ENCODE measurements at places on chromosomes 4 and X.

DNA sequence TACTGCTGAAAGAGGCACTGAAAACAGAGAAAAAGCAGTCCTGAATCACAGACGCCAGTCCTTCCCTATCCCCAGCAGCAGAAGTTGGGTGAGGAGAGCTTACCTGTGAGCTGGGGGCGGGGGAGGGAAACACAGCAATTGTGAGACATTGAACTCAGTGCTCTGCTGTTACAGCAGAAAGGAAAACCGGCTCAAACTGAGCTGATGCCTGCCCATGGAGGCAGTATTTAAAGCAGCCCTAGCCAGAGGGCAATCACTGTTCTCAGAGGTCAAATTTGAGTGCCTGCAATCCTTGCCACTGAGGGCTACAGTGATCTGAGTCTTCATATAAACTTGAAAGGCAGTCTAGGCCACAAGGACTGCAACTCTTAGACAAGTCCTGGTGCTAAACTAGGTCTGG, 220.7 kb downstream of the GRXCR1 start:
- DNase-seq: no peak

DNA sequence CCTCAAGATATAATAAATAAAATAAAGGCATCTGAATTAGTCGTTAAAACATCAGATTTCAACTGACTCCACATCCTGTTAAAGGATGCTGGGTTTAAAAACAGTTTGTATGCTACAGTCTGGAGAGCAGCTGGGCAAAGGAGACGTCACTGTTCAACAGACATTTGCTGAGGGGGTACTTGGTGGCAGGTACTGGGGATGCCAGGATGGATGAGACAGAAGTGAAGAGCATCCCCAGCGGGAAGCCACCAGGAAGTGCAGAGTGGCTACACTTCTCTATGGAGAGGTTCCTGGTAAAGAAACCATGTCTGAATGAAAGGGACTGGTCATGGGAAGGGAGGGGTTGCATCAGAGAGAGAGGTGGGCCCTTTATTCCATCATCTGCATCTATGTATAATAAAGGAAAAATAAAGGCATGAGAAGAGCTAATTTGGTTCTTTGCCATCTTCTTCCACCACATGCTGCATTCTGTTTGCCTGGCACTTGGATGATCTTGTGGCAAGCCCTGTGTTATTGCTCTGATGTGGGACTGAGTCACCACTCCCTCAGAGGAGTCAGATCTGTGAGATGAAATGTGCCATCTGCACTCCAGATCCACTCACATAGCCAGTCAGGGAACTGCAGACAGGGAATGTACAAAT, 145.0 kb downstream of the SOWAHB start:
- DNase-seq: peak; percentile 93

DNA sequence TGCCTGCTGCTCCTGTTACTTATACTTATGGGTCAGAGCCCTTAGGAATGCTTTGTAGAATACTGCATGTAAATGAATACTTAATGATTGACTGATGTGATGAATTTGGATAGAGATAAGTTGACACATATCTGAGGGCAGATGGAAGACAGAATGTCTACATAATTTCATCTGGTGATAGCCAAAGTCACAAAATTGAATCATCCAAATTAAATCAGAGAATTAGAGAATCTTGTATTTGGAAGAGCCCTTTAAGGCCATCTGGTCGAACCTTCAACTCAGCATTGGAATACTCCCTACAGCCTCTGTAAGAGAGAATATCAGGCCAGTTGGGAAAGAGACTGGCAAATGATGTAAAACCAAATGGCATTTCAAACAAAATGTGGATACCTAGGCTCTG, 944.8 kb downstream of the RPA4 start:
- no peak for DNase-seq

DNA sequence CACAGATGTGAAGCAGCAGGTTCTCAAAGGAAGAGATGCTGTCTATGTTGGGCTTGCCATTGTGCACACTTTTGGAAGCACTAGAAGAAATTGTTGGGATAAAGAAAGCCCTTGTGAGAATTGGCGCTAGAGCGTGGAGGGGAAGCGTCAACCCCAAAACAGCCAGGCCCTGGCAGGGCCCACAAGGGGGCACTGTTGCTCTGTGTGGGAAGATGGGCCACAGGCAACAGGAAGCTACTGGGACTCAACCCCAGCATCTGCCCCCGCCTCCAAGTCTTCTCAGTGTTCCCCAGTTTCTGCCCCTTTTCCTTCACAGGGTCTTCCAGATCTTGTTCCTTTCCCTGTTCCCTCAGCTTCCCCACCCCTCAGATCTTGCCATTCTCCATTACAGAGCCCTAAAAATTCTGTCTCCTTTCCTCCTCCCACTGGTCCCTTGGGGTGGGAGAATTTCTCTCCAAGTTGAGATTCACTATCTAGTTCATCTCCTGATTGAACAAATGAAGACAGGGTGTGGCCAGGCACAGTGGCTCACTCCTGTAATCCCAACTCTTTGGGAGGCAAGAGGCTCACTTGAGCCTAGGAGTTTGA, 85.5 kb downstream of the STARD8 start:
- peak; percentile 1 for DNase-seq

DNA sequence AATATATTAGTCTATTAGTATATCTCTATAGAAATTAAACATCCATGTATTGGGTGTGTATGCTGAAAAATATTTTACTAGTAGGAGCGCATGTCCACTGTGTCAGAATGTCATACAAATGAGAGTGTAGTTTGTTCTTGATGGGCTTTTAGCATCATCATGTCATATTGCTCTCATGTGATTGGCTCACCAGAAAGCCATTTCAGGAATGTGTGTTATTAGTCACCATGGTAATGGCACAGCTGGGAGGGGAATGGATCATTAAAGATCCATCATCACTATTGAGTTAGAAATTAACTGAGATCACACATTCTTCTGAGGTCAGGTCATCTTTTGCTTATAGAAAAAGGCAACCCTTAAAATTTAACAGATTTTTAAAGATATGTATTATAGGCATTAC, 77.3 kb downstream of the PHEX start:
- DNase-seq: no peak

DNA sequence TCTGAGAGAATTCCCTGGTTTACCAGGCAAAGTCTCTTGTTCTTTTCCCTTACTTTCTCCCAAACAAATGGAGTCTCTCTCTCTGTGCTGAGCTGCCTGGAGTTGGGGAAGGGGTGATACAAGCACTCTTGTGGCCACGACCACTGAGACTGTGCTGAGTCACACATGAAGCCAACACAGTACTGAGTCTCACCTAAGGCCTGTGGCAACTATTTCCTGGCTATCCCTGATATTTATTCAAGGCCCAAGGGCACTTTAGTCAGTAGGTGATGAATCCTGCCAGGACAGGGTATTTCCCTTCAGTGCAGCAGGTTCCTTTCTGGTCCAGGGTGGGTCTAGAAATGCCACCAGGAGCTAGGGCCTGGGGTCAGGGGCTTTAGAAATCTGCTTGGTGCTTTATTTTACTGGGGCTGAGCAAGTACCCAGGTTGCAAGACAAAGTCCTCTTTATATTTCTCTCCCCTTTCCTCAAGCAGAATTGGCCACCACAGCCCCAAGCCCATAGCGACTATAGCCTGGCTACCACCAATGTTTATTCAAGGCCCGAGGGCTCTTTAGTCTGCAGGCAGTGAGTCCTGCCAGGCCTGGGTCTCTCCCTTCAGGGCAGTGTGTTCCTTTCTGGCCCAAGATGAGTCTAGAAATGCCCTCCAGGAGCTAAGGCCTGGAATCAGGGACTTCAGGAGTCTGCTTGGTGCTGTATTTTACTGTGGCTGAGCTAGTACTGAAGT, 10.5 kb downstream of the ARL13A start:
- DNase-seq: no peak

DNA sequence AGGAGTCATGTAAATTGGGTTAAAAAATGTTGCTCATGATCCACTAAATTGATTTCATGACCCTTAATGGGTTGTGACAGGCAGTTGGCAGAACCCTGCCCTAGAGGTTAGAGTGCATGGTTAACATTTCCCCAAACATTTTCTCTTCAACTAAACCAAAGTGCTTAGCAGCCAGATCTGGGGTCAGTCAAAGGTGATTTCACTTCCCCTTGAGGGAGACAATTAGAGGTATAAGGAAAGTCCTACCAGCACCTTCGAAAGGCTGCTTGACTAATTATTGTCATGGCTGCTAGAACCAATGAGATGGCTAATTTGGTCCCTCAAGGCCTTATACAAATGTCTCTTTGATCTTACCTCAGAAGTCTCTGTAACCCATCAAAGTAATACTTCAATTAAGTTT, 30.9 kb upstream of the INTS6L start:
- no peak for DNase-seq

- DNase-seq: no peak
These were observed 293.2 kb upstream of the LCORL start for GRCh38 chr4:18314731-18315130.

- no peak for DNase-seq
These were observed 43.3 kb upstream of the GPR173 start for GRCh38 chrX:53005327-53005726.

GRCh38 chr4:8741513-8742226, 130.0 kb downstream of the HMX1 start:
- no peak for DNase-seq

DNA sequence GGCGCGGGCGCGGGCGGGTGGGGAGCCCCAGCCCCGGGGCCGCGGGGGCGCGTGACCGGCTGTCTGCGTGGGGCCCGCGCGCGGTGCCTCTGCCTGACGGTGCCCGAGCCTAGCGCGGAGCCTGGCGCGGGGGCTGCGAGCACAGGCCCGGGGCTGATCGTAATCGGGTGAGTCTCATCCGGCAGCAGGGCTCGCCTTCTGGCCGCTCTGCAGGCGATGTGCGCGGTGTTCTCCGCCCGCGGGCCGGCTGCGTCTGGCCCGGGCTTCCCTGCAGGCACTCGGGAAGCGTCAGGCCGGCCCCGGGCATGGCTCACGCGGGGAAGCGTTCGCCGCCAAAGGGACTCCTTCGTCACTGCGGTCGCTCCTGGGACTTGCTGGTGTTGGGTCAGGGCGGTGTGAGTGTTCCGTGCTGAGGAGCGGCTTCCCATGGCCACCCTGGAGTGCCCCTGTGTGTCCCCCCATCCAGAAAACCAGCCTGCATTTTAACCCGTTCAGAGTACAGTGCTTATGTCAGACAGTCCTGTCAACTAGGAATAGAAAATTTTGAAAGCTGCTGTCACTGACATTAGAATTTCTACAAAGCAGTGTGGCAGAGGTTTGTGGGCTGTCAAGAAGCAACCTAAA, 40.6 kb downstream of the FAM149A start:
- no peak for DNase-seq

GRCh38 chr4:36737691-36738090, 456.3 kb downstream of the DTHD1 start:
- DNase-seq: no peak

DNA sequence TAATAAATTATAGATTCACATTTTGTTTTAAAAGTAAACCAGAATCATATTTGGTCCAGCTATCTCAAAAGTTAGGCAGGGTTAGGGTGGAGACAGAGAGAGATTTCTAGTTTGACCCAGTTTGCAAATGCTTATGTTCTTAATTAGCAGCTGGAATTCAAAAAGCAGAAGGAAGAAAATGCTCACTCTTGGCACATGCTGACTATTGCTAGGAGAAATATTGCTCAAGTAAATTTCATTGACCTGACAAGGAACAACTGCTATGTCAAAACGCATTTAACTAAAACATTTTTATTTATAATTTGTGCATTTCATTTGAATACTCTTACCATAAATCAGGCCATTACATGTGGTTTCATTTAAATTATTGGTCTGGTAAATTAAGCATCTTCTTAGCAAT, 131.8 kb downstream of the GLRA3 start:
- peak; percentile 89 for DNase-seq

- DNase-seq: no peak
These were observed 18.4 kb upstream of the FRAS1 start for GRCh38 chr4:78038704-78039103.

DNA sequence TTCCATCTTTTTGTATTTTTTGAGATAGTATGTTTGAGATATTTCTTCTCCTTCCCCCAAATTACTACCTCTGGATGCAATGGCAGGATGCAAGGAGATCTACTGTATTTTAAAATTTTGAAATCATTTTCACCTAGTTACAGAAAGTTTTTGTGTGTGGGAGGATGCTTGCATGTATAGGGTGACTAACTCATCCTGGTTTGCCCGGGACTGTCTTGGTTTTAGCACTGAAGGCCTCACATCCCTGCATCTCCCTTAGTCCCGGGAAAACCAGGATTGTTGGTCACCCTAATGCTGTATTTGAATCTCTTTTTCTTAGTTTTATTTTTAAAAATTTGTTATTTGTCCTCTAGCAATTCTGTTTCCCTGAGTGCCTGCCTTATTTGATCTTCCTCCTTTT, 12.1 kb downstream of the SUPT20HL2 start:
- DNase-seq: no peak

DNA sequence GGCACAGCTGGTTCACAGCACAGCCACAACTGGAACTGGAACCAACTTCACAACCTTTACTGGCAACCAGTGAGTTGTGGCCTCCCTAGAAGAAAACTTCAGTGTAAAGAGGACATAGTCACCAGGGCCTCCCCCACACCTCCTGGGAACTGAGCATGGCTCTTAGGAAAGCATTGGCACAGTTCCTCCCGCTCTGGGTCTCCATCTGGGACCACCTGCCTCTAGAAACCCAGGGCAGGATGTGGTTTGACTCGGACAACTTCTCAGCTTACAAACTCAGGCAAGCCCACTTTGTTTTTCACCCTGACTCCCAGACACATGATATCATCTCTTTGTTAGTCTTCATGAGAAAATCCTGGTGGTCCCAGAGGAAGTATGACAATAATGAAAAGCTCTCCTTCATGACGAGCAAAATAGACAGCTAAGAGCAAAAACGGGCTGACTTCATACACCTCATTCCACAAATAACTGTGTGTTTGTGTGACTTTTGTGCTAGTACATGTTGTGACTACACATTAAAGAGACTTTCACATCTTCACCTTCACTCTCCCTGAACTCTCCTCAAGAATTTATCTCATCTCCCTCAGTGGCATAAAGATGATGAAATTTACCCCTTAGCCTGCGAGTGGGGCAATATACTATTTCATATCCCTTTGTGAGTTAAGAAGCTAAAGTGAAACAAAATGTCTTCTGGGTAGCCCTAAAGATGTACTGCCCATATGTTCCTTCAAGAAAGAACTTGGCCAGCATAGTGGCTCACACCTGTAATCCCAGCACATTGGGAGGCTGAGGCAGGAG, 75.4 kb downstream of the SH3KBP1 start:
- no peak for DNase-seq

GRCh38 chr4:87073199-87074120, 138.6 kb downstream of the AFF1 start:
- DNase-seq: no peak

DNA sequence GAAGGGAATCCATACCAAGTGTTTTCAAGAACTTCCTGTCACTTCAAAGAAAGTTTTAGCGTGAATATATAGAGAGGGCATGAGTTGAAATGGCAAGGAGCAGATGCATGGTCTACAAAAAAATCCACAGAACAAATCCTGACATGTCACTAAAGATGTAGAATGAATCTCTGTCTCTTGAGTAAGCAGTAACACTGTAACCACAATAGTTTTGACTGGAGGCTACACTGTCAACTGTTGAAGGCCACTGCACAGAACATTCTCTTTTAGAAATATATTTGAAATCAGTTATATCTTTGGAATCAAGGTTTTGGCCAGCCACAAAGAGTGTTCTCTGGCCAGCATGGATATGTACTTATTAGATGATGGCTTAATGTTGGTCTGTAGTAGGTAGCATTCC, 83.8 kb downstream of the VCX3B start:
- DNase-seq: no peak

- no peak for DNase-seq
These were observed 6.6 kb downstream of the GUCY2F start for GRCh38 chrX:109475174-109475891.

- no peak for DNase-seq
These were observed 344.4 kb downstream of the NR3C2 start for GRCh38 chr4:148097801-148098200.

GRCh38 chr4:162016991-162017390, 146.8 kb downstream of the FSTL5 start:
- DNase-seq: no peak

- no peak for DNase-seq
These were observed 7.2 kb downstream of the IBSP start for GRCh38 chr4:87806520-87806919.
